ENCODE measurements at places on chromosomes 1 and 21.

DNA sequence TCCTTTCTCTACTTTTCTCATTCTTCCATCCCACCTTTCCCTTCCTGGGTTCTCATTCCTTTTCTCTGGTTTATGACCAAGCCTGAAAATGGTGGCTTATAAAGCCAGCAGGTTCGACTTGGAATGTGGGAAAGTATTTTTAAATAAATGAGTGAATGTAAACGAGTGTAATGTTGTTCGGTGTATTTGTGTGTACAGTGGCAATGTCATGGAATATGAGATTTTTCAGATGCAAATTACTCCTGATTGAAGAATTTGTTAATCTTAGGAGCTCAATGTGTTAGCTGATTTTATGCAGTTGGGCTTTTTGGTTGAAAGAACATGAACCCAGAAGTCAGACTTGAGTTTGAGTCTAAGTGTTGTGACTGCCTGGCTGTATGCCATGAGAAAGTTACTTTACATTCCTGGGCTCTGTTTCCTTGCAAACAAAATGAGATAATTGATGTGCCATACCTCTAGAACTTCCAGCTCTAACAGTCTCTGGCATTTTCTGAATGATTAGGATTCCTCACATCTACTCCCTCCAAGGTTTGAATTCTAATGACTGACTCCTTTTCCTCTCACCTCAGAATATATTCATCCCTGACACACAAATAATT is 6.6 kb downstream of the SGIP1 start:
- DNase-seq, result no peak

DNA sequence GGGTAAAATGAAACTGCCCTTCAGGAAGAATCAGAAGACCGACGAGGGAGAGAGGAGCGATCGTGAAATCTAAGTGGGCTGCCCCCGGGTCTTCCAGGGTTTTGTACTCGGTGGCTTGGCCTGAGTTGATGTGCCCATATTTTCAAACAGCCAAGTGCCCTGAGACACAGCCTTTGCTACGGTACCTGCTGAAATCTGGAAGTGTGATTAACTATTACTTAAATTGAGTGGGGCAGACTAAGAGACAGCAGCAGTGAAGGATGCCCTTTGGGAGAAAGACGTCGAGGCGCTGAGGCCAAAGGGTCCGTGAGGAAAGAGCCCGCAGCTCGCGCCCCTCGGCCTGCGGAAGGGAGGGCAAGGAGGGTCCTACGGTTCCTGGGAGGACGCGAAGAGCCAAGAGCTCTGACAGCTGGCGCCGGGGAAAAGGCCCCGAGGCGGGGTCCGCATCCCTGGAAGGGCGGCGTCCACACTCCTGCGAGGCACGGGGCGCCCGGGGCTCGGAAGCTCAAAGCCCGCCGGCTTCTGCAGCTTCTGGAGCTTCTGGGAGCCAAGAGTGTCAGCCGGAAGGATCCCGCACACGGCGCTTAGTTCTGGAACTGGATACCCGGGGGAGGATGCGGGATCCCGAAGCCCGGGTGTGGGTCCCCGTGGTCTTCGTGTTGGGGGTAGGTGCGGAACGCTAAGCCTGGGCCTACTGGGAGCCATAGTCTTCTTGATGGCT is 15.4 kb upstream of the RNU1-4 start:
- DNase-seq, result no peak

- no peak for DNase-seq
Observed at GRCh38 chr1:170664828-170665612, 1.1 kb downstream of the PRRX1 start.

DNA sequence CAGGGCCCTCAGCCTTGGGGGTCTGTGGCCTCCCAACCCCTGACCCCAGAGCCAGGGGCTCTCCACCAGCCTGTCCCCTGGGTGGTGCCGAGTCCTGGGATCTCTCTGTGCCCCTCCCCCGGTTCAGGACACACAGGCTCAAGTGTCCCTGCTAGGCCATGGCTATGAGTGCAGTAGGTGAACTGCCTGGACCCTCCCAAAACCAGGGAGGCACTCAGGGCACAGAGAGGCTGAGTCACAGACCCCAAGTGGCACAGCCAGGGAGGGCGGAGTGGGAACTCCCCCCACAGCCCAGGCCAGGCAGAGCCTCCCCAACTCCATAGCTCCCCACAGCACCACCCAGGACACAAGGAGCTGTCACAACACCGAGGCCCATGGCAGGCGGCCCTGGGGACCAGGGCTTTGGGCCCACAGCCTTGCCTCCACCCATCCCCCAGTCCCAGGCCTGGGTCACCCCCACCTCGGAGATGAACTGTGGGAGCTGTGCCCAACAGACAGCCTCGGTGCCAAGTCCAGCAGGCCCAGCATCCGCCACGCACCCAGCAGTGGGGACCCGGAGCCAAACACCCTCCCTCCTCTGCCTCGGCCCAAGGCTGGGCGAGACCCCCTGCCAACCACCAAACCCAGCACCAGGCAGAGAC is 3.2 kb downstream of the DVL1 start:
- peak; percentile 34 for DNase-seq

DNA sequence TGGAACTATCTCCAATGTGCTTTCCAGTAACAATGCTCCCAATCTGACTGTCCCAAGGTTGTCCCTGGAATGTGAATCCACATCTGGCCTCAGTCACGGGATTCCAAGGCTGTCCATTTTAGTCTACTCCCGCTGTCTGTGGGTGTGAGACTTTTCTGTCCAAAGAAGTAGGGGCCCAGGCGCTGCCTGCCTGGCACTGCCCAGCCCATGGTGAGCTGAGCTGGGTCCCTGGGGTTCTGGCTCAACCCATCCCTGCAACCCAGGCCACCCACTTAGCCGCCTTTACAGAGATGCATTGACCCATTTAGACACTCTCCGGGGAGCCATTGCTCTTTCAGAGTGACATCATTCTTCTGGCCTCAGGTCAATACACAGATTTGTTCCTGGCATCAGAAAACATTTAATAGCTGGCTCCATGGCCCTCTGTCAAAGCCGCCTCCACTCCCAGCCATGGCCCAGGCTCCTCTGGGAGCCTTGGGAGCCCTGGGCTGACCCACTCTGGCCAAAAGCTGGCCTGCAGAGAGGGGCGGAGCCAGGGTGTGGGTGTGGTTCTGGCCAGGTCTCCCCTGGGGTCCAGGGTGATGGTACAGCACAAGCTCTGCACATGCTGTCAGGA is 47.2 kb upstream of the PAX7 start:
- no peak for DNase-seq

- no peak for DNase-seq
Observed at GRCh38 chr1:210313921-210314320, 14.8 kb upstream of the HHAT start.

- DNase-seq, result no peak
Observed at GRCh38 chr1:20278692-20279130, 12.0 kb upstream of the VWA5B1 start.

- peak; percentile 72 for DNase-seq
Observed at GRCh38 chr1:201042779-201043461, 19.4 kb upstream of the KIF21B start.

DNA sequence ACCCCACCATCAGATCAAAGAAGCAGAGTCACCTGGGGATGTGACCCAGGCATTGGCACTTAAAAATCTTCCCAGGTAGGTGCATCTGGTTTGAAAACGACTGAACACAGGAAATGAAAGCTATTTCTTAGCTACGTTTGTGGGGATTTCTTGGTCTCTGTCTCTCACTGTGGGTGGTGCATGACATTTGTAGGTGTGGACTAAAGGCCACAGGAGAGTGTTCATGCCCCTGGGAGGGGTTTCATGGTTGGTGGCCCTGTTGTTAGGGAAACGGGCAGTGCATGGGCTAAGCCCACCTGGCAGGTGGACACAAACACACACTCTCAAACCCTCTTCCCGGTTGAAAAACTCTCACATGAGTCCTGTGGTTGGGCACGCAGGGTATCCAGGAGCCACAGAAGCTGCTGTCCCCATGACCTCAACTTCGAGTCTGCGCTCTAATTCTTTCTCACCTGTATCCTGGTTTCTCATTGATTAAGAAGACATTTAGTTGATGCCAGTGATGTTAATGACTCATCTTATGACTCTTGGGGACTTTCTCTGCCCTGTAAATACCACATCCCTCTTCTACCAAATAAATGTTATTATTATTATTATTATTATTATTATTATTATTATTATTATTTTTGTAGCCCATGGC is 119.4 kb downstream of the MRPS6 start:
- DNase-seq, result no peak

DNA sequence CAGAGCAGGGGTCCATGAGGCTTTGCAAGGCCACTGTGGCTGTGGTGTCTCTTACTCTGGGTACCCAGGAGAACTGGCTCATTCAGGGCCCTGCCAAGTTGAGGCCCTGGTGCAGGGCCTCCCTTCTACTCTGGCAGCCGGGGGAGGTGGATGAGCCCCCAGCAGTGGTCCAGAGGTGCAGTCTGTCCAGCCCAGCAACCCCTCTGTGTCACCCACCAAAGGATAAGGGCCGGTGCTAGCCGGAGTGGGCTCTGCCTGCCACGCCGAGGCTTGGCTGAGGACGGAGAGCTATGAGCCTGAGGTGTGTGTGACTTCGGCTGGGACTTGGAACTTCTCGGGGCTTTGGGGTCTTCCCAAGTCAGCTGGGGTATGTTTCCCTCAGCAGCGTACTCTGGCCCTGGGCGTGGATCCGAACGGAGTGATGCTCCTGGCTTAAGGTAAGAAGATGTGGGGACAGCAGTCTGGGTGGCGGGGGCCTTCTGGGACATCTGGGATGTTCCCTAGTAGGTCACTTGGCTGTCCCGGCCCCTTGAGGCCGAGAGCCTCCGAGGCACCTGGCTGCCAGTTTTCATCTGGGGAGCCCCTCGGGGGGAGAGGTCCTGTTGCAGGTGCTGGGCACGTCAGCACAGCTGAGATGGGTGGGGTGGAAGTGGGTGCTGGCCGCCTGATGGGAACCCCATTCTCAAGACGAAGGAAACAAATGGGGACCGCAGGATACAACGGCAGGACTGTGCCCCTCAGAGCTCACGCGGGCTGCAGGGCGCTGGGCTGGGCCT is 25.9 kb downstream of the RUNX3 start:
- no peak for DNase-seq

DNA sequence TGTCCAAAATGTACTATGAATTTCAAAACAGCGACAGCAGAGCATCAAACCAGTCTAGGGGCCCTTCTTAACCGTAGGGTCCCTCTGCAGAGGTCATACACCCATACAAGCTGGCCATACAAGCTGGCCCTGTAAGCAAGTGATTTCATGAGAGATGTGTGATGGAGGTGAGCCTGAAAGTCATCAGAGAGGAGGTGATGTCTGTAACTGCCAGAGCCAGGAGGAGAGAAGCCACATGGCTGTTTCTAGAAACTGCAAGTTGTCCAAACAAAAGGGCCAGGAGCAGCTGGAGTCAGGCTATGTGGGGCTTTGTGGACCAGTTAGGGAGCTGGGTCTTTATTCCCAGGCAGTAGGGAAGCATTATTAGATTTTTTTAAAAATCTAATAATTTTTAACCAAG is 14.8 kb upstream of the SERINC2 start:
- no peak for DNase-seq

GRCh38 chr1:241269116-241269515 is 87.9 kb downstream of the RGS7 start:
- no peak for DNase-seq

DNA sequence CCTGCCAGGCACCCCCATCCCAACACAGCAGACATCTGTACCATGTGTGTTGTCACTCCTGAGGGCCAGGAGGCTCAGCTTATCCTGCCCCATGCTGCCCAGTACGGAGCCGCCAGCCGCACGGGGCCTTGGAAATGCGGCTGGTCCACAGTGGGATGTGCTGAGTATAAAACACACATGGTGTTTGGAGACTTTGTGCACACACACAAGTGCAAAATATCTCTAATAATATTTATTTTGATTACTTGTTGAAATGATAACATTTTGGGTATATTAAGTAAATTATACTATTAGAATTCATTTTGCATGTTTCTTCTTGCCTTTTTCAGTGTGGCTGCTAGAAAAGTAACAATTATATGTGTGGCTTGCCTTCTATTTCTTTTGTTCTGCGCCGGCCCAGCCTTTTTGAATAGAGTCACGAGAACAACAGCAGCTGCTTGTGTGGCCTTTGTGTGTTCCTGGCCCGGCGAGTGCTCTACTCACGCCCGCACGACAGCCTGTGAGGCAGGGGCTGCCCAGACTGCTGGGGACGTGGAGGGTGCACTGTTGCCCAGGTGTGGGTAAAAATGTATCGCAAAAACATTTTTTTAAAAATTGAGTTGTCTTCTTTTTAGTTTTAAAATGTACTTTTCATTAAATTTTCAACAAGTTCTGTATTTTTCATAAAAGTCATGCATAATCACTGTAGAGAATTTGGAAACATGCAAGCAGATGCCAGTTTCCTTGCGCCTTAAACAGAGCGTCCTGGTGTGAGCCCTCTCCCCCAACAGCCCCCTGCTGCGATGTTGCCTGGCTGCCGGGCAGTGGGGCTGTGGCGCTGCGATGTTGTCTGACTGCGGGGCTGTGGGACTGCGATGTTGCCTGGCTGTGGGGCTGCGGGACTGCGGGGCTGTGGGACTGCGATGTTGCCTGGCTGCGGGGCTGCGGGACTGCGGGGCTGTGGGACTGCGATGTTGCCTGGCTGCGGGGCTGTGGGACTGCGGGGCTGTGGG is 35.5 kb downstream of the COQ8A start:
- no peak for DNase-seq

- no peak for DNase-seq
Observed at GRCh38 chr1:30130099-30130498, 593.3 kb downstream of the MATN1 start.

DNA sequence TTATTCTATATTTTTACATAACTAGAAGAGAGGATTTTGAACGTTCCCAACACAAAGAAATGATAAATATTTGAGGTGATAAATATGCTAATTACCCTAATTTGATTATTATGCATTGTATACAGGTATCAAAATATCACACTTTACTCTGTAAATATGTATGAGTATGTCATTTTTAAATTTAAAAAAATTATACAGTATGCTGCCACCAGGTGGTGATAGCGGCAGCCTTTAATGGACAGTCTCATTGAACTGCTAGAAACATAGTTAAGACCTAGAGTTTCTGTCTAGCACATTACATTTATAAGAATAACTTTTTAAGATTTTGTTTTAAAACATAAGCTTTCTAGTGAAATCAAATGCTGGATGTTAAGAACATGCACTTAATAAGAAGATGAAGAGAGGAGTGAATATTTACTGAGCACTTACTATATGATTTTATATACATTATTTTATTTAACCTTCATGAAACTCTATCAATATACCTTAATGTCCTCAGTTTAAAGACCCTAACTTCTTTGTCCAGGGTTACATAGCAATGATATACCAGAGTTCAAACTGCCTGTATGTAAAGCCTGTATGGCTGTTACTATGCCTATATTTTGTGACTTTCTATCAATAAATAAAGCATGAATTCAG is 207.1 kb downstream of the NUF2 start:
- no peak for DNase-seq

DNA sequence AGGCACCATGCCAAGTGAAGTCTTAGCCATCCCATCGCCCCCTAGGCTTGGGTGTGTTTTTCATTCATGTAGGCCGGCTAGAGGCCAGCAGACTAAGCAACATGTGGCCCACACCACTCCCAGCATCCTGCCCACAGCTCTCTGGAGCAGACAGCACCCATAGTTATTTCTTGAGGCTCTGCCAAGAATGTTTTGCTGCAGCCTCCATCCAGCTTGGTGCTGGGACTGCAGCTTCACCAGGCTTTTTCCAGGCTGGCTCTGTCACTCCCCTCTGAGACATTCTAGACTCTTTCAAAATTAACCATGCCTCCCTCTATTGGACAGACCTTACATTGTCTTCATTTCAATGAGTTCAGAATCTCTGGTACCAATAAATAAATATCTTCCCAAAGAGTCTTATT is 104.2 kb downstream of the DUSP10 start:
- DNase-seq, result no peak

- no peak for DNase-seq
Observed at GRCh38 chr1:226532553-226532952, 16.0 kb upstream of the STUM start.
